ENCODE measurements at places on chromosomes 6 and 20.

DNA sequence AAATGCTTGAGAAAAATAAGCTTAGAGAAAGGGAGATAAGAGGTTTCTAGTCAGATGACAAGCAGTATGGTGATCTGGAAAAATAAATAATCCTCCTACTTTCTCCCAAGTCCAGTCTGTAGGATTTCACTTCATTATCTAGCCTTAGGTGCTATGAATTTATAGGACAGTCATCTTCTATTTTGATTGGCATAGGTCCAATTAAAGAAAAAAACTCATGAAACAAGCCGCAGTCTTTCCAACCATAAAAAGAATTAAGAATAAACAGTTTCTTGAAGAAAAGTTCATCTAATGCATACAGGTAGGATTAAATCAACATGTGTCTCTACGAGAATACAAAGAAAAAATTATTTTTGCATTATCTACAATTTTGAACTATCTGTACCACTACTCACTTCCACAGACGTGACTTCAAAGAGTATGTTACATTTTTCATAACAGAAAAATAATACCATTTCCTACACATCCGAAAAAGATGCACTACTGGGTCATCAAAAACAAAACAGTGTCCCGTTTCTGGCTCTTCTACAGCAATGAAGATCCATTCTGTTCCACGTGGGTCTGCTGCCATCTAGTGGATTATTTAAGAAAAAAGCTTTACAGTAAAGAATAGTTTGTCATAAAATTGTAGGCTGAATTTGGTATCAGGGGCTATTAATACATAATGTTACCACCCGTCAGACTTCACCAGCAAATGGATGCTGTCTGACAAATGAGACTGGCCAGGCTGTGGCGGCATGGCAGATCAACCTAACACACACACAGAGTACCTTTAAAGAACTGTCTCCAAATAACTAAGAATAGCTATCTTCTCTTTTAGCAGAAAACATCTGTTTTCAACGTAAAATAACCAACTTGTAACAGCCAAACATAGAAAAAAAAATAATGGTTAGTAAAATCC lies 28.9 kb downstream of the STX7 start:
- peak; percentile 57 for DNase-seq

- no peak for DNase-seq
These were observed 16.2 kb downstream of the TFAP2A start for GRCh38 chr6:10398446-10399218.

DNA sequence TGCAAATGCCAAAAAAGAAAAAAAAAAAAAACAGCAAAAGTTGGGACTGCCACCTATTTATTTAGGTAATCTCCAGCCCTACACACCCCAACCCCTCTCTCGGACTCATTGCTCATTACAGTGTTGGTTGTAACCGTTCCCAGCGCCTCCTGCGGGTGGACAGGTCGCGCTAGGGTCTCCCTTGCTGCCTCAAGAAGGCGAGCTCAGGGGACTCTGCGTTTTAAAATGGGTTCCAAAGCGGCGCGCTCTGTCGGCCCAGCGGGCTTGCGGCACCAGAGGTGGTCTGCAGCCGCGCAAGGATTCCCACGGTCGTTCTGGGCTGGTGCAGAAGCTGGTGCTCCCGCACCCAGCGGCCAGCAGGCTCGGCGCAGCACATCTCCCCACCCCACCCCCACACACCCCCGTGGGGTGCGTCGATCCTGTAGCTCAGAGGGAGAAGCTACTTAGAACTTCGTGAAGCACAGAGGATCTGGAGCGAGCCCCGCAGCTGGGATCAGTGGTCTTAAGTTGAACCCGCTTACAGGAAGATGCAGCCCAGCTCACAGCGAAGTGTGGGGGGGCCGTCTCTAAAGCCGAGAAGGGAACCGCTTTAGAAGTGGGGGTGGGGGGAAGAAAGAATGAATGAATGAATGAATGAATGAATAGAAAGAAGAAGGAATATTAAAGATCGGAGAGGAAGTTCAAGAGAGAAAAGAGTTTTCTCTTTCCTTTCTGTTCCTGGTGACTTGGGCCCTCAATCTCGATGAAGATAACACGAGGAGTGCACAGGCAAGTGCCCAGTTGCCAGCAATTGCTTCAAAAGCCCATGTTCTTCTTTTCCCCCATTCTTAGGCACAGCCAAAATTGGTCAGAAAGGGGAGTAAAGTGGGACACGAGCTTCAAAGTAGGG lies 780 bp downstream of the TFAP2A start:
- DNase-seq = no peak

DNA sequence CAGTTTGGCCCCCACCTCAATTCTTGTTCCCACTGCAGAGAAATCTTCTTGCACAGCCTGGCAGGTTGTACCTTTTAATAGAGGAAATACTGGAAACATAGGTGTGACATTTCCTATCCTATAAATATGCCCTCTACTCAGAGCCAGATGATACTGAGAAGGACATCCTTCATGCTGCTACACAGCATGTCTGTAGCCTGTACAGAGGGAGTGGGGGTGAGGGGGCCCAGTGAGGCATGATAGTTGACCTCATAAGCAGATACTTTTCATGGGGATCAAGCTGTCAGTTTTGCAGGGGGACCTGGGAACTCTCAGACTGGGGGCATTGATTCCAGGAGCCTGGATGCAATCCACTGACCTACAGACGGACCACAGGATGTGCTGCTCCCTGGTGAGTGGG lies 96.2 kb upstream of the TOP1 start:
- no peak for DNase-seq

DNA sequence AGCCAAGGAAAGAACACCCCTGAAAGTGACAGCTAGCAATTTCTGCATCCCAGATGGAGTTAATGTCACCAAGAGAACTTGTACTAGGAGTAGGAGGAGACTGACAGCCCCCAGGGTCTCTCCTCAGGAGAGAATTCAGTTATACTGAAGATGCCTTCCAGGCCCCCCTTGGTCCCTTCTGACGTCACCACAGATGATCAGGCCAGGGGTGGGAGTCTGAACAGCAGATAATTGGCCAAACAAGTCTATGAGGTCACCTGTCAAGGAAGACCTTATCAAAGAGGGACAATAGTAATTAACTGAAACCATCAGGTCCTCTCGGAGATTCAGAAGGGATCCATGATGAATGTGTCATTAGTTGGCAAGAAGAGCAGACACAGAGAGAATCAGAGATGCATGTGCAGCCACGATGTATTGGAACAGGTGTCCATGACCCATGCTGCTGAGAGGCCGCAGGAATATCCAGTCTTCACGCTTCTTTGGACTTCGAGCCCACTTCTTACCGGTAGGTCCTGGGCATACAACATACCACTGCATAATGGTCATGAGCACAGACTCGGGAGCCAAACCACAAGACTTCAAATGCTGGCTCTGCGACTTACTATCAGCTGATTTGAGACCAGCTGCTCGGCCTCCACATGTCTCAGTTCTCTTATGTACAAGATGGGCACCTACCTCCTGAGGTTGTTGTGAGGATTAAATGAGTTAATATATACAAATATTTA lies 10.2 kb downstream of the TRIM10 start:
- DNase-seq = no peak

DNA sequence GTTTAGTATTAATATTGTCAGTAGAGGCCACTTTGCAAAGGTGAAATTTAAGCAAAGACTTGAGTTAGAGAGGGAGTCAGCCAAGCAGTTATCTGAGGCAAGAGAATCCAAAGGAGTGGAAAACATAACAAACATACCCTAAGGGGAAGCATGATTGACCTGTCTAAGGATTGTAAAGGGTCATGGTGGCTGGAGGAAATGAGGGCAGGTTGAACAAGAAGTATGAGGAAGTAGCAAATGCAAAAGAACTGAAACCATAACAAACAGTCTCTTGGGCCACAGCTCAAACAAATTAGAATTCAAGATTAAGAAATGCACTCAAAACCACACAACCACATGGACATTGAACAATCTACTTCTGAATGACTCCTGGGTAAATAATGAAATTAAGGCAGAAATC lies 103.2 kb downstream of the FBXO5 start:
- DNase-seq = no peak

DNA sequence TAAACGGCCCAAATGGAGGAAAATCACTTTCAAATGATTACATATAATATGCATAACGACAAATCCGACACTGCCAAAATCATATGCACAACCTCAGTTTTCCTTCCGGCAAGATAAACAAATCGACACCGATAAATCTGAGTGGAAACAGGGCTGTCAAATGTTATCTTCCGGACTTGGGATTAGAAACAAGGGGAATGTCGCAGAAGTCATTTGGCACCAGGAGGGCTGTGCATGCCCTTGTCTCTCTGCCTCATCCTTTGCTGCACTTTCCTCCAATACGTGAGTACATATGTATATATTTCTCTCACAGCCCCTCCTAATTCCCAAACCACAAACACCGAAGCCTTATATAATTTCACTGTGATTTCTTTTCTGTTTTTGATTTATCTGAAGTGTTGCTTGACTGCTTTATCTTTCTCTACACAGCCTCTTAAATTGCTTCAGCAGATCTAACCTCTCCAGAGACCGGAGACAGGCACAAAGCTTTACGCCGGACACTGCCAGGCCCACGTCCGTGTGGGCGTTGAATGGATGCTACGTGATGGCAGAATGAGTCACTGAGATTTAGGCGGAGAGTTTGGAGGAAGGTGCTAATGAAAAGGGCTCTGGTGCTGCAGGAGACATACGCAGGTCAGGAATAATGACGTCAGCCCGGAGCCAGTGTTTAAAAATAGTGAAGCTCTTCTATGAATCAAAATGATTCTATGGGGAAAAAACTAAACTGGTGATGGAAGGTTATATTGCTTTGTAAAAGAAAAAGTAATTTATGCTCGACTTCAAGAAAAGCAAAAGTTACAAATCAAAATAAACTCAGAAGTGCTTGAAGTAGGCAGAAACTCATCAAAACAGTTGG lies 21.0 kb upstream of the PRELID3B start:
- DNase-seq = no peak

GRCh38 chr20:14691994-14692393 lies 354.6 kb upstream of the FLRT3 start:
- no peak for DNase-seq

- DNase-seq = peak; percentile 75
These were observed 8.7 kb upstream of the CCR6 start for GRCh38 chr6:167113935-167114910.

- DNase-seq = no peak
These were observed 126.1 kb downstream of the PDE10A start for GRCh38 chr6:165536911-165537310.

GRCh38 chr20:1493536-1493935 lies 2.3 kb upstream of the SIRPB2 start:
- DNase-seq = no peak
